Left cardiac atrium (tissue), 4 donors: ENCODE measurements at places on chromosomes 2 and 18.

DNA sequence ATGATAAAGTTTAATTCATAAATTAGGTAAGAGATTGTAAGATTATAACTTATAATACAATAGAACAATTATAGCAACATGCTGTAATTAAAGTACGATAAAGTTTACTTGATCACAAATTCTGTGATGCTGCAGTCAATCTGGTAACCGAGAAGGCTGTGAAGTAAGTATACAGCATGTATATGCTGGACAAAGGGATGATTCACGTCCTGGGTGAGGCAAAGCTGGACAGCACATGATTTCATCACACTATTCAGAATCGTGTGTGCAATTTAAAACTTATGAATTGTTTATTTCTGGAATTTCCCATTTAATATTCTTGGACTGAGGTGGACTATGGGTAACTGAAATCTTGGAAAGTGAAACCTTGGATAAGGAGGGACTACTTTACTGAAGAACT lies 522.2 kb upstream of the CNTNAP5 start:
- no peak for DNase-seq

GRCh38 chr2:231710799-231711676 lies 2.7 kb downstream of the PTMA start:
- peak; percentile 49 for DNase-seq

GRCh38 chr2:155663265-155663664 lies 669.3 kb downstream of the NR4A2 start:
- DNase-seq: no peak

GRCh38 chr2:28381225-28382180 lies 11.2 kb upstream of the FOSL2 start:
- DNase-seq: no peak

- no peak for DNase-seq
These were observed 187.9 kb downstream of the TCF4 start for GRCh38 chr18:55400081-55400480.

GRCh38 chr18:42184685-42185477 lies 229.8 kb downstream of the PIK3C3 start:
- no peak for DNase-seq

DNA sequence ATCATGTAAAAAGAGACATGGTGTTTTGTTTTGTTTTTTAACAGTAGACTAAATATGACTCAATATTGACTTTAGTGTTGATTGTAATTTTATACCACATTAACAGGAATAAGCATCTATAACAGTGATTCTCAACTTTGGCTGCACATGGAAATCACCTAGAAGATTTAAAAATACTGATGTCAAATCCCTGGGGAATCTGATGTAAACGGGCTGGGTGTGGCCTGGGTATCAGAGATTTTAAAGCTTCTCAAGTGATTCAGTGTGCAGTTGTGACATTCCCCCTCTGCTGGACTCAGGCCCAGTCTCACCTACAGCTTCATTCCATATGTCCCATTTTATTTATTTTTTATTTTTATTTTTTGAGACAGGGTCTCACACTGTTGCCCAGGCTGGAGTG lies 82.8 kb upstream of the ATP8B1 start:
- no peak for DNase-seq

DNA sequence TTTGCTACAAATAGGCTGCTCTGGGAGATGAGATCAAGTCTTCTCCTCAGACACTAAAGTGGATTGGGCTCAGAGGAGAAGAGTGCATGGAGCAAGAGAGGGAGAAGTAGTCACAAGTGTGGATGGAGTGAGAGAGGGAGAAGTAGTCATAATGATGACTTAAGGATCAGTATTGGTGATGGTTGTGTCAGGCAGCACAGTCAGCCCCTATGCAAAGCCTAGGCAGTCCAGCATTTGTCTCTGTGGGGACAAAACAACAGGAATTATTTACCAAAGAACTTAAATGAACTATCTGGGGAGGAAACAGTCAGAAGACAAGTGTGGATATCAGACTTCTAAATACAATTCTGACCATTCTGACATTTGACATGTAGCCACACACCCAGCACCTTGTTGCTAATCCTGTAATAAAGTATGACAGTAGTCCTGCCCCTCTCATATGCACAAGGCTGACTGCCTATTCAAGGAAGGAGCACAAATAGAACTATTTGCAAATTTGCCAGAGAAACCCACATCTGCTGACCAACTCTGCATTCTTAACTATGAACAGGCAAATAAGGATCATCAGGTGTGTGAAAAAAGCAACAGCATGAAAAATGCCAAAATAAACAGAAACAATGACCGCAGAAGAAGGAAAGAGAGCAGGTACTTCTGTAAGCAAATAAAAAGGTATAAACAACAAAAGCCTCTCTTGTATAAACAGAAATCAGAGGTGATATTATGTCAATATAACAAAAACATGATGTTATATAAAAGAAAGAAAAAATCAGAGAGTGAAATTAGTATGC lies 1597.9 kb upstream of the ACVR2A start:
- no peak for DNase-seq

GRCh38 chr2:239249776-239250175 lies 151.0 kb downstream of the HDAC4 start:
- peak; percentile 86 for DNase-seq
